ENCODE measurements at places on chromosomes 7 and 10. TPM values are rescaled to one million over a fixed set of nuclear protein-coding genes. Genes with fewer than 3 reads are reported as not detected.

GRCh38 chr7:155531681-155532080, 14.7 kb downstream of the CNPY1 start:
- H3K36me3 ChIP-seq, result no peaks in the 10 kb centered on the region
- peaks cover 46% of the 10 kb centered on the region for H3K27me3 ChIP-seq
- no peak overlapping the region for H3K27ac ChIP-seq
- DNase-seq, result no peak
- no peak overlapping the region for H3K4me3 ChIP-seq

DNA sequence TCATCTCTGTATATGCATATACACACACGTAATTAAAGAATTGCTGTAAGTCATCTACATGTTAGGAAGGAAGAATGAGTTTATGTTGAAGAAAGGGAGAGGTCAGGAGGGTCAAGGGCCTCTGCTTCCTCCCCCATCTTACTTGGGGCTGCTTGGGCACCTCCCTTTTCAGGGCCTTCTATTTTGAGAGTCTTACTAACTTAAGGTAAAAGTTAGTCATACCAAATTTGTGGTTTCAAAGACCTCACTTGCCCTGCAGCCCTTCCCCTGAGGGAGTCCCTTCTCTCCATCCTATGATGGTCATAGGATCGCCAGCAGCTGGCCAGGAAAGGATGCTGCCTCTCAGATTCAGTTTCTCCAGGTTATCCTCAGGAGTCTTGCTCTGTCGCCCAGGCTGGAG, 2.6 kb downstream of the PLEKHS1 start:
- no peaks in the 10 kb centered on the region for H3K36me3 ChIP-seq
- H3K4me3 ChIP-seq, result no peak overlapping the region
- no peak overlapping the region for H3K27ac ChIP-seq
- H3K27me3 ChIP-seq, result peaks cover 6% of the 10 kb centered on the region

DNA sequence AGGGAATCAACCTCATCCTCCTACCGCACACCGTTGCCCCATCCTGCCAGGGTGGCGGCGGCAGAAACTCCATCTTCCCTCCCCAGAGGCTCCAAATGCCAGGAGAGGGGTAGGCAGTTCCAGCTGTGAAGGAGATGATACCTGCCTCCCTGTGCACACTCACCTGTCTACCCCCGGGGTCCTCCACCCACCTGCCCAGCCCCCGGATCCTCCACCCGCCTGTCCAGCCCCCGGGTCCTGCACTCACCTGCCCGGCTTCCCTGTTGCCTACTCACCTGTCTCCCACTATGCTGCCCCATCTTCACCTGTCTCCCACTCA, 13.4 kb upstream of the DNAAF5 start:
- H3K36me3 ChIP-seq, result 0 out of 2 replicates have a peak, but pooled peaks cover 1% of the 10 kb centered on the region
- H3K4me3 ChIP-seq, result no peak overlapping the region
- H3K27ac ChIP-seq, result no peak overlapping the region
- DNase-seq, result no peak

DNA sequence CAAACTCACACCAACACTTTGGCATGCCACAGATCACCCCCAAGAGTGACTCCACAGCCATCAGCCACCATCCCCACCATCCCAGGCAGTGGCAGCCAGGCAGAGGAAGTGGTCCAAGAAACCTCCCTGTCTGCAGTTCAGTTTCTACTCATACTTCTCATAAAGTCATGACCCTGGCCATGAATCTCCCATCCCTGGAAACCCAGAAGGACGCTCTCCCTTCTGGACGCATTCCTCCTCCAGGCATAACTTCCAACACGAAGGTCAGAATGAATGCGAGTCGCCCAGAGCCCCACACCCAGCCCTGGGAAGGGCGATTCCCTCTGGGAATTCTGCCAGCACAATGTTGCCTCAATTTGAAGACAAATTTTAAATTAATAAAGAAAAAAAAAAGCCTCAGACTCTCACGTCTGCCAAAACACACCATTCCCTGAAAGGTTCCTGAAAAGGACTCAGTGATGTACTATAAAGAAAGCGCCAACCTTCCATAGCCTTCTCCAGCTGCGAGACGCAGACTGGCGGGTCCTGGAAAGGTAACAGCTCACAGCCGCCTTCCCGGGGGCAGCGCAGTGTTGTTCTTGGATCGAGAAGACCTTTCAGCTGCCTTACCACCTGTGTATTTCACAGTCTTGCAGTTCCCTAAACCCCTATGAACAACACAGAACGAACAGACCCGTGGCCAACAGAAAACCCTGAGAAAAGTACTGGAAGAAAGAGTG, 307.6 kb downstream of the FRMD4A start:
- H3K36me3 ChIP-seq, result no peaks in the 10 kb centered on the region
- H3K4me3 ChIP-seq, result no peak overlapping the region
- DNase-seq, result no peak
- H3K4me1 ChIP-seq, result peaks cover 5% of the 10 kb centered on the region
- H3K27me3 ChIP-seq, result peaks cover 3% of the 10 kb centered on the region

GRCh38 chr7:1317646-1318045, 85.0 kb downstream of the UNCX start:
- H3K27me3 ChIP-seq, result peaks cover 23% of the 10 kb centered on the region
- no peak for DNase-seq
- H3K4me1 ChIP-seq, result no peaks in the 10 kb centered on the region
- no peaks in the 10 kb centered on the region for H3K36me3 ChIP-seq

DNA sequence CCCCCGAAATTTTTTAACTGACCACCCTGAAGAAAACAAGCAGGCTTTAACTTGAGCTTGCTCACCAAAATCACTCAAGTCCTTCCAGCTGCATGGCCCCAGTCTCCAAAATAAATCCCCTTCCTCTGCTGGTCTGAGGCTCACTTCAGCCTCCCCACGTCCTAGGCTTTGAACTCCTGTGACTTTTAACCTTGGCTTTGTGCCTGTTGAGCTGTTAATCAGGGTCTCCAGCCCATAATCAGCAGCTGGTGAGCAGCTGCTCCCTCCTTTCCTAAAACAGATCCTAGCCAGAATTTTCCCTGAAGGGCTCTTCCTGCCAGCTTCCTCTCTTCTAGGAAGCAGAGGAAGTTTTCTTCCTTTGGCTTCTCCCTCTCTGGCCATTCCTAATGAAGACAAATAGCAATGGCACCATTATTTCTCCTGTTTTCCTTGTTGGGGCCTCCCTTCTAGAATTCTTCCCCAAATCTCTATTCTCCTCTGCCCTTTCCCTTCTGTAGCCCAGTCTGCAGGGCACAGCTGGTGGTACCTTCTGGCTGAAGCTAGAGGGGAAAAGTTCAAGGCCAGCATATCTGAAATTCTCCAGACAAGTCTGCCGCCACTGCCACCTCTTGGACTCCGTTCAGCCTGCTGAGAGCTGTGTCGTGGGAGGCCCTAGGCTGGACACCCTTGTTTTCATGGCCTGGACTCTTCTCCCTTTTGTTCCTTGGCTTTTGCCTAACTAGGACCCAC, 152.1 kb downstream of the NOC3L start:
- H3K4me1 ChIP-seq, result peaks cover 6% of the 10 kb centered on the region
- no peaks in the 10 kb centered on the region for H3K36me3 ChIP-seq
- no peaks in the 10 kb centered on the region for H3K27me3 ChIP-seq
- DNase-seq, result no peak
- no peak overlapping the region for H3K4me3 ChIP-seq

GRCh38 chr10:26385443-26385842, 52.7 kb upstream of the APBB1IP start:
- H3K4me3 ChIP-seq, result no peak overlapping the region
- no peak for DNase-seq
- no peaks in the 10 kb centered on the region for H3K36me3 ChIP-seq
- H3K27me3 ChIP-seq, result no peaks in the 10 kb centered on the region
- H3K4me1 ChIP-seq, result no peaks in the 10 kb centered on the region

- no peaks in the 10 kb centered on the region for H3K4me1 ChIP-seq
- H3K27ac ChIP-seq, result no peak overlapping the region
- no peak for DNase-seq
- H3K27me3 ChIP-seq, result no peaks in the 10 kb centered on the region
These were observed 84.7 kb downstream of the SEM1 start for GRCh38 chr7:96624954-96625353.

- peak; percentile 20 for DNase-seq
- no peaks in the 10 kb centered on the region for H3K27me3 ChIP-seq
- H3K27ac ChIP-seq, result no peak within 1 kb of the TSS
- H3K4me3 ChIP-seq, result peak within 1 kb of the TSS; percentile 47
- peaks cover 3% of the 10 kb centered on the region for H3K4me1 ChIP-seq
- H3K36me3 ChIP-seq, result no peaks in the 10 kb centered on the region
These were observed at the start of gene GRB10 for GRCh38 chr7:50782375-50783208. GRB10 (minus strand) TSS chr7:50782896; CDS start chr7:50732322, 50,574 bp downstream.

DNA sequence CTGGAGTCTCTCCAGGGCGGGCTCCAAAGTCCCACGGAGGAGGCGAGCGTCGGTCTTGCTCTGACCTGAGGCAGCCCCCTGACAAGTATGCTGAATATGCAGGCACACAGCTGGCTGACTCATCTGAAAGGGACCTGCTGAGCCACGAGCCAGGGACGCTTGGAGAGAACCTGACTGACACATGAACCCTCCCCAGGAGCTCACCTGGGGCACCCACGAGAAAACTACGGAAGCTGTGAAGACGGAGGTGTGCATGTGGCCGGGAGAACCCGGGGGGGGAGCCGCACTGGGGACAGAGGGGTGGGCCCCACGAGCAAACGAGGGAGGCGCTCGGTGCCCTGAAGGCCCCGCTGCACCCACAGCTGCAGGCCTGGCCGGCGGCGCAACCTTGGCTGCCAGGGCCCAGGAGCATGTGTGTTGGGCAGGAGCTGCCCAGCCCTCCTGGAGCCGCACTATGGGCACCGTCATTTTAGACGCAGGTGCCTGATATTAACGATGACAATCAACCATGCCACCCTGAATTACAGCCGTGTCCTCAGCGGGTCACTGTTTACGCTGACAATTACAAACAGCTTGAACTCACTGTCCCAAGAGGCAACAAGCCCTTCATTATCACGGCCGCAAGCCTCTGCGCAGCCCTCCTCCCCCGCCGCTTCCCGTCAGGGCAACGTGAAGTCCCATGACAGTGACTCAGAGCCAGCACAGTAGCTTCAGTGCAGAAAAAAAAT, 64.7 kb downstream of the DIP2C start:
- H3K4me1 ChIP-seq, result peaks cover 31% of the 10 kb centered on the region
- H3K36me3 ChIP-seq, result peaks cover 2% of the 10 kb centered on the region
- peak; percentile 85 for DNase-seq
- peak overlapping the region; percentile 19 for H3K27ac ChIP-seq

GRCh38 chr7:30330134-30331111, 46.0 kb downstream of the ZNRF2 start:
- H3K36me3 ChIP-seq, result no peaks in the 10 kb centered on the region
- peak; percentile 25 for DNase-seq
- H3K27me3 ChIP-seq, result no peaks in the 10 kb centered on the region

GRCh38 chr10:5810225-5810624, 3.0 kb downstream of the GDI2 start:
- H3K36me3 ChIP-seq, result peaks cover 6% of the 10 kb centered on the region
- peaks cover 8% of the 10 kb centered on the region for H3K4me1 ChIP-seq
- no peak for DNase-seq
- no peak overlapping the region for H3K4me3 ChIP-seq
- H3K27ac ChIP-seq, result no peak overlapping the region
- no peaks in the 10 kb centered on the region for H3K27me3 ChIP-seq

DNA sequence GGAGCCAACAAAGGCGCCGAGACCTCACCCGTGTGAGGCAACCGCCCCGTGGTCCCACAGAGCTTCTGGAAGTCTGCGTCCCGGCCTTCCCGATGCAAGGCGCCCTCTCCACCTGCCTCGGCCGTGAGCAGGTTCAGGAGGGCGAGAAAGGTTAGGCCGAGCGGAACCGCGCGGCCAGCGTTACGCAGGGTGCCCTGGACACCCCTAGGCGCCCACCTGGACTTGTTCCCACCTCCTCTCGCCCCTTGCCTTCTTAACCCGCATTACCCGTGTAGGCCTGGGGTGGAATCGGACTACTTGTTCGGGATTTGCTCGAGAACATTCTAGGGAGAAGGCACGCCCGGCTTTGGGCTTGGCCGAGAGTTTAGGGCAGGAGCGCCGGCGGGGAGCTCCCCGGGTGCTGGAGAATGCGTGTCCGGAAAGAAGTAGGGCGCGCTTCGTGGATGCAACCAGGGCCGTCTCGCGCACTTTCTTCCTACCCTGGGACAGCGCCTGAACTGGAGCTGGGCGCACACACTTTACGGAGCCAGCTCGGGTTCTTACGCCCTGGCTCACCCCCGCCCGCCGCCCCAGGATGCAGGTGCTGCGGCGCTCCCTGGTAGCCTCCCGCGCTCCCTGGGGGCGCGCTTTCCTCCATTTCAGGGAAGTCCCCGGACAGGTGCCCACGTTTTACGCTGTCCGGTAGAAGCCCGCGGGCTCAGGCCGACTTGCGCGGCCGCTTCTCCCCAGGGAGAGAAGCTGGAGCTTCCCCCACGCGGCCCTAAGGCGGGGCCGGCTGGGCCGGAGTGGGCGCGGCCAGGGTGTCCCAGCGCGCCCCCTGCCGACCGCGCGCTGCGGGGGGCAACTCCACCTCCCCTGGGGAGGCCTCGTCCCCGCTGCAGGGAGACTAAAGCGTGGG, 74.5 kb downstream of the INSIG1 start:
- H3K36me3 ChIP-seq, result no peaks in the 10 kb centered on the region
- H3K27ac ChIP-seq, result no peak overlapping the region
- DNase-seq, result no peak

DNA sequence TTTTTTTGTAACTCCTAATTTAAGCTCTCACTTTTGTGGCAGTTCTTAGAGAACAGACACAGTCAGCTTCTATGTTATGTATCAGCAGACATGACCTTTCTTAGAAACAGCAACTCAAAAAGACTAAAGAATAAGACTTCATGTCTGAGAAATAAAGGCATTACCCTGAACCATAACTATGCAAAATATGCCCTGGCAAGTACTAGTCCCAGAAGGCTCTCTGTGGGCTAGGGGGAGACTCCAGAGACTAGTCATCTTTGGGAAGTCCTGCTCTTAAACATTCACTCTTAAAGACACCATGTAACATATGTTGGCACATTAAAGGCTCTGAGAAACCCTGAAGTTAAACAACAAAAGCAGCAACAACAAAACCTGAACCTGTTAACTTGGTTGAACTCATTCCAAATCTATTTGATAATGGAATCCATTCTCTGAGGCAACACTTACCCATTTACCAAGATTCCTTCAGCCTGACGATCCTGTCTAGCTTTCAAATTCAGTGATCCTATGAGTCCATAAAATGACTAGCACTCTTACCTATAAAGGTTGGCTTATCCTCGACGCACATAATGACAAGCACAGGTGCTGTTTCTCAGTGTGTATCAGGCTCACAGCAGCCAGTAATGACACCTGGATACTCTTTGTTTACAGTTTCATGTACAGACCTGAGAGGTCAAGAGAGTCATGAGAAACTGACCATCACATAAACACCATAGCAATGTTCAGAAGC, 62.3 kb downstream of the OSBPL3 start:
- H3K36me3 ChIP-seq, result no peaks in the 10 kb centered on the region
- H3K4me3 ChIP-seq, result no peak overlapping the region
- peaks cover 21% of the 10 kb centered on the region for H3K4me1 ChIP-seq
- H3K27ac ChIP-seq, result no peak overlapping the region
- peak; percentile 90 for DNase-seq

The TMEM140 gene
- 0.72 TPM for total RNA-seq

The MRLN gene
- not detected for total RNA-seq

The ORAI2 gene
- total RNA-seq, result 52.2 TPM

The MRC1 gene
- total RNA-seq, result not detected

The HOXA11 gene
- not detected for total RNA-seq

The BCCIP gene
- 65.8 TPM for total RNA-seq

The POM121 gene
- total RNA-seq, result 1.8 TPM
